ENCODE measurements at places on chromosomes 16 and 17.
A peak's percentile ranks its signal among the peaks of the same experiment; 100 is the strongest.

GRCh38 chr17:4994081-4994595 is 3.2 kb downstream of the INCA1 start:
- no peak for DNase-seq

DNA sequence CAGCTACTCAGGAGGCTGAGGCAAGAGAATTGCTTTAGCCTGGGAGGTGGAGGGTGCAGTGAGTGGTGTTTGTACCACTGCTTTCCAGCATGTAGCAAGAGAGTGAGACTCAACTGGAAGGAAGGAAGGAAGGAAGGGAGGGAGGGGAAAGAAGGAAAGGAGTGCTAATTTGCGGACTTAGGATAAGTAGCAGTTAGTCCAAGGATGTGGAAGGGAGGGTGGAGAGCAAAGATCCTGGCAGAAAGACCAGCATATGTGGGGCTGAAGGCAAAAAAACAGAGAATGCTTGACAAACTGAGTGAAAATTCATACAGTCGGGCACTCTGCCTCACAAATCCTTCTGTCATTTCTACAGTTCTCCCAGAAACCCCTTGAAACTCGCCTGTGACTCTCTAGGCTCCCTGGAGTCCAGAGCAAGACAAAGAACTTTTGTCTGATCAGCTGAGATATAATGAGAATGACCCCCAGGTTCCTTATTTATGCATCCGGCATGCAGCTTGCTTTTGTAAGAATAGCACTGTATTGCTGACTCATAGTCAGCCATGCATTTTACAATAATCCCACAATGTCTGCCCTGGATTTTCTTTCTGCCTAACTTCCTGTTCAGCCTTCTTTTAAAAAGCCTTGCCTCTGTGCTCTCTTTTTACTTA is 31.5 kb downstream of the CDK5RAP3 start:
- no peak for DNase-seq

- DNase-seq = peak; percentile 48
Measured at GRCh38 chr17:7651665-7652387, 1.1 kb downstream of the ATP1B2 start.

DNA sequence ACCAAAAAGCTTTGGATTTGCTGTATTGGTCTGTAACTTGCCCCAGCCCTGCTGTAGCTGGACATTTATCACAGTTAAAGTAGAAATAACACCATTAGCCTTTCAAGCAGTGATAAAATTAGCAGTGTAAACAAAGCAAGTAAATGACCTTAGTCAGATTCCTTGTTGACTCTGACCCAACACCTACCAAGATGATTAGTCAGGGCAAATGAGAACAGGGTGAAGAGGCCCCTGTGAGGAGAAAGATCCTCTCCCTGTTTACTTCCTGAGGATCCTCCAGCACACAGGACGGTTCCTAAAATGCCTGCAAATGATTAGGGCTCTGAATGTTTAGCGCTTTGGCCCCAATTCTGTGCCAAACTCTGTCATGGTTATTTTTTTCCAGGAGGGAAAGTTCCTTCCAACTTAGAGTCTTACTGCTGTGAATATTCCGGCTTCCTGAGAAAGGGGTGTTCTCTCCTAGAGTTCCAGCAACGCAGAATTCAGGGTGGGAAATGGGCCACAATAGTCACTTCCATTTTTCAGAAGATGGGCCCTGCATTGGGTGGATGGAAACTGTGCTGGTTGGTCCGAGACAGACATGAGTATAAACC is 259.0 kb upstream of the MYOCD start:
- no peak for DNase-seq

DNA sequence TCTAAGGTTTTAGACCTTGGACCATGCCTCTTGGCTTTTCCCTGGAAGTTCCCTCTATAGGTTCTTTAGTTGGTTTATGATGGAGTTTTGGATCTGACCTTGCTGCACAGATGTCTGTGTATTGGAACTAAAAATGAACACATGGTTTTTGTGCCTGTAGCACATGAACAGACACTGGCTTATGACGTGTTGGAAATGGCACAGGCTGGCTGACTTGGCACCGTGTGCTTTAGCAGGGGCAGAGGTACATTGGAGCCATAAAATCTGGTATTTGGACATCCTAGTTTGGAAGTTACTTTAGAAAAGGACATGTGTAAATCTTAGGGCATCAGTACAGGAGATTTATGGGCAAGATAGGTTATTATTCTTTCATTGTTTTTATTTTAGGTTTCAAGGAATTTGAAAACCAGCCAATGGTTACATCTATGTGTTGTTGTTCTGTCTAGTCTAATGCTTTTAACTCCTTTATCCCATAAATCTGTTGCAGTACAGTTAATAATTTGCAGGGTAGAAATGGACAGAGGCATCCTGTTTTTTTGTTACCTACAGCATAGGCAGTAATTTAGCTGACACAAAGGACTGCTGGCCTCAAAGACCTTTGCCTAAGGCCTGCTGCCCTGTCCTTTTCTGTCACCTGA is 6.0 kb downstream of the SOCS7 start:
- peak; percentile 61 for DNase-seq

GRCh38 chr17:2008332-2009126 is 16.6 kb downstream of the RTN4RL1 start:
- DNase-seq = no peak

DNA sequence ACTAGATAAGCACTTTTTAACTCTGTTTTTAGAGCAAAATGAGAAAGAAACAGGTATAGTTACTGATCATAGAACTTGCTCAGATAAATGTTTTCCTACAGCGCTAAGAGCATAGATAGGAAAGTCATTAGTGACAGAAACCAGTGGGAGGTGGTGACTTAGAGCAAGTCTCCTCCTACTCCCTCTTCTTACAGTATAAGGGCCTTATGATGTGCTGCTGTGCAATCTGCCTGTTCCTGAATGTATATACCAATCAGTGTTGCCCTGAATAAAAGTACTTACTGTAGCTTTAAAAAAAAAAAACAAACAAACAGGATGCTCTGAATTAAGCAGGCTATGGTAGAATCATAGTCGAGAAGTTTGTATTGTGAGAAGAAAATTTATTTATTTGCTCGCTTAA is 23.3 kb upstream of the RASL10B start:
- no peak for DNase-seq

DNA sequence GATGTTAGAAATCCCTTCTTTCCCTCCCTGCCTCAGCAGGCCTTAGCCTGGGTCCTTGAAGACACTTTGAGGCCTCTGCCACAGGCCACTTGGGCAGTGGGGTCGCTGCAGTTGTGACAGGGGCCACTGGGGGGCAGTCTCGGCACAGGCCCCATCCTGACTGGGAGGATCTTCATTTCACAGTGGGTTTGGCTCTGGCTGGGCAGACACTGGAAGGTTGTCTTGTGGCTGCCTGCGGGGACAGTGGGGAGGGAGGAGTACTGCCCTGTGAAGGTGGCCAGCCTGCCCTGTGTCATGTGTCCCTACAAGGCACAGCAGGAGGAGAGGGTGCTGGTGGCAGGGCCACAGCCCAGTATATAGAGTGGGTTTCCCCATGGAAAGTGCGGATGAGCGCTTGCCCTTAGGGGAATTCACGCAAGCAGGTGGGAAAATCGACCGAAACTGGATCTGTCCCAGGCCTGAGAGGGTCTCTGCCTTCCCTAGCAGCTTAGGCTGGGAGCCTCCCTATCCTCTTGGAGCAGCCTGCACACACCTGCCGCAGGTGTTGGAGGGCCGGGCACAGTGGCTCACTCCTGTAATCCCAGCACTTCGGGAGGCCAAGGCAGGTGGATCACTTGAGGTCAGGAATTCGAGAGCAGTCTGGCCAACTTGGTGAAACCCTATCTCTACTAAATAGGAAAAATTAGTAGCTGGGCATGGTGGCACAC is 28.8 kb downstream of the GINS2 start:
- DNase-seq = peak; percentile 71

- no peak for DNase-seq
Measured at GRCh38 chr16:72024862-72025382, 16.4 kb downstream of the DHODH start.

GRCh38 chr16:27671410-27671809 is 121.5 kb downstream of the KATNIP start:
- no peak for DNase-seq

GRCh38 chr16:64705443-64705842 is 416.4 kb downstream of the CDH11 start:
- DNase-seq = no peak

DNA sequence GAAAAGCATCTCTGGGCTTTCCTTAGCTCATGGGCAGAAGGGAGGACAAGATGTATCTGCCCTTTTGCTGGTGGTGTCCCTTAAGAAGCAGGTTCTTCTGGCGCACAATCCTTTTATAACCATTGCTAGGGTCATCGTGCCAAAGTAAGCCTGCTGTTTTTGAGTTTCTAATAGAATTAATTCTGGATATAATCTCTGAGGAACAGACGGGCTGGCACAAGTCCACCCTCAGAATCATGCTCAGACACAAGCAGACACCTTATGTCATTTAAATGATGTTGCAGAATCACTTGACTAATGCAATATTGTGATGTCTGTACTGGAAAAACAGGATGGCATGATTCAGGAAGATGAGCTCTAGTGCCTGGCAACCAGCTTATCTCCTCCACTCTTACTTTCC is 18.8 kb upstream of the MMD start:
- no peak for DNase-seq

GRCh38 chr16:81216706-81217105 is 21.8 kb upstream of the BCO1 start:
- no peak for DNase-seq

DNA sequence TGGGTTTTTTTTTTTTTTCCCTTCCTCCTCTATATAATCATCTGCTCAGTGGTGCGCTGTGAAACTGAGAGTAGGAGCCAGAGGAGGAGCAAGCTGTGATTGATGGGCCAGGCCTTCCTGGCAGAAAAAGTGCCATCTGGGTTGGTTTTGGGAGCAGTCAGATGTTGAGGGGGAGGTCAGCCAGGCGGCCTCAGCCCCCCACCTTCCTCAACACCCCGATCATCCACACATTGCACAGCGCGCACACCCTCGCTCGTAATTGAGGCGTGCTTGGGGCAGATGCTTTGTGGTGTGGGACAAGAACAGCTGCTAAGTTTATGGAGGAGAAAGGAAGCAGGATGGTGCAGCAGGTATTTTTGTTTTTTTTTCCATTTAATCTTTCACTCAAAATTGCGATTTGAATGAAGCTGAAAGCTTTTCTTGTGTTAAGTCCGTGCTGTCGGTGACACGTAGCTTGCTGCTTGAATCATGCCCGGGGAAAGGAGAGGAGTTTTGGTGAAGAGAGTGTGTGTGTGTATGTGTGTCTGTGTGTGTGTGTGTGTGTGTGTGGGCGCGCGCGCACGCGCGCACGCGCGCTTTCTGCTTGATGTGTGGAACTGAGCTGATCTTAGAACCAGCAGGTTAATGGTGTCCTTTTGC is 177.4 kb downstream of the RBFOX1 start:
- no peak for DNase-seq

- no peak for DNase-seq
Measured at GRCh38 chr17:75242461-75243042, 18.9 kb downstream of the GGA3 start.

DNA sequence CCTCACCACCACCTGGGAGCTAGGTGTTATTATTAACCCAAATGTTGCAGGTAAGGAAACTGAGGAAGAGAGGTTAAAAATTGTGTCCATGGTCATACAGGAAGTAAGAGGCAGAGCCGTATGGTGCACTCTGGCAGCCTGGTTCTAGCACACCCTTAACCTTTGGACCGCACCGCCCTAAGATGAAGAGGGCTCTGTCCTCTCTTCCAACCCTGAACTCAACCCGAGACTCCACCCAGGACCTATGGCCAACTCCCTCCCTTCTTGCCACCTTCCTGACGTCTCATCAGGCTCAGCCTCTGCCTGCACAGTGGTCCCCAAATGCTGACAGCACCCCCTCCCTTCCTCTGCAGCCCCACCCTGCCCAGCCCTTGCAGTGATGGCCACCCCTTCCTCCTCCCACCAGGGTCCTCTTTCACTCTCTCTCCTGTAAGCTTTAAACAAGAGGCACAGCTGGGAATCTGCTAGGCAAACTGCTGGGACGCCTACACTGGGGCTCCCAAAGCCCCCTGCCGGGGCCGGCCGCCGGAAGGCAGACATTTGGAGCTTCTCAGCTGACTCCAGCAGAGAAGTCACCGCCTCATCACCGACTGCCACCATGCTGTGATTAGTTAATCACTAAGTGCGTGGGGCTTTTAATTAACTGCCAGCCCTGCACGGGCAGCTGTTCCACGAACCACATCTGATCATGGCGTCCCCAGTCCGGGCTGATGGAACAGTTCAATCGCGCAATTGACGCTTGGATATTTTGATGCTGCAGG is 16.7 kb upstream of the C16orf78 start:
- DNase-seq = no peak

- DNase-seq = no peak
Measured at GRCh38 chr17:64024215-64024654, 3.8 kb upstream of the ICAM2 start.

DNA sequence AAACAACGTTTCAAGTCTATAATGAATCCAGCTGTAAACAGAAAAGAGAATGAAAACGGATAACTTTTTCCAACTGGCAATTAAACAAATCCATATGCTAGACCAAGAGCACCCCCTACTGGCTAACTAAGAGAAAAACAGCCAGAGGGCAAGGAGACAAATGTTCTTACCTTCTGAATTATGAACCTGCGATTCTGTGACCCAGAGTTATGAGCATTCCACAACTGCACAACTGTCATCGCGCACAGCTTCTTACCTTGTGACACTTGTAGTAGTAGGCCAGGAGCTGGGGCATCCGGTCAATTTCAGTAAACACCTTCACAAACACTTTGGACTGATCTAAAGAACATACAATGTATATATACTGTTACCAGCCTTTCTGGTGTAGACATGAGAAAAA is 18.6 kb downstream of the COG7 start:
- DNase-seq = no peak

- no peak for DNase-seq
Measured at GRCh38 chr17:6380915-6381438, 53.9 kb downstream of the AIPL1 start.

GRCh38 chr16:25893332-25893731 is 201.6 kb downstream of the HS3ST4 start:
- no peak for DNase-seq

- no peak for DNase-seq
Measured at GRCh38 chr17:1582374-1582773, 19.8 kb upstream of the PITPNA start.

- no peak for DNase-seq
Measured at GRCh38 chr16:89404561-89404960, 85.8 kb downstream of the ANKRD11 start.

DNA sequence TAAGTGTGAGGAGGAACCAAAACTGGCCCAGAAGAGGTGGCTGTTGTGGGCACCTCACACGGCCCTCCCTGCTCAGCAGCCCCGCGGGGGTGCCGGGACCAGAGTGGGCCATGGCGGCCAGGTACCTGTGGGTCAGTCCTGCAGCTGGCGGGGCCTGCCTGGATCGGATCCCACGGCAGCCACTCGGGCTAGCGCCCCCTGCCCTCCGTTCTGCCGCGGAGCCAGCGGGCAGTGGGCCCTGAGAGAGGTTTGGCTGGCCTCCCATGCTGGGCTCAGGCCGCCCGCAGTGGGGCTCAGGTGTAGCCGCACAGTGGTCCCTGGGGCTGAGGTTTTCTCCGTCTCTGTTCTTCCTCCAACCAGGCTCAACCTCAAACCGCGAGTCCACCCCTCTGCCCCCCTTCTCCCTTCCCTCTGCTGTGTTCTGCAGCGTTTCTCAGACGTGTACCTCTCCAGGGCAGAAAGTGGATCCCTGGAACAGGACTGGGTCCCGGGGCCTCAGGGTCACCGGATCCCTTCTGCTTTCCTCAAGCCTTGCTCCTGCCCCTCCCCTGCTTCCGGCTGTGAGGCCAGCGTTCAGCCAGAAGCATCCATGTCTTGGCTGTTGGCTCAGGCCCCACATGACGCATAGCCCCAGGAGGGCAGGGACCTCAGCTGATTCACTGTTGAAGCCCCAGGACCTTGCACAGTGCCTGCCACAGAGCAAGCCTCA is 28.6 kb upstream of the ITGA3 start:
- DNase-seq = no peak

Measured in dorsolateral prefrontal cortex (tissue), 122 donors.